Mesothelial cell of epicardium (in vitro differentiated cells): ENCODE measurements at places on chromosomes 7 and 10.

DNA sequence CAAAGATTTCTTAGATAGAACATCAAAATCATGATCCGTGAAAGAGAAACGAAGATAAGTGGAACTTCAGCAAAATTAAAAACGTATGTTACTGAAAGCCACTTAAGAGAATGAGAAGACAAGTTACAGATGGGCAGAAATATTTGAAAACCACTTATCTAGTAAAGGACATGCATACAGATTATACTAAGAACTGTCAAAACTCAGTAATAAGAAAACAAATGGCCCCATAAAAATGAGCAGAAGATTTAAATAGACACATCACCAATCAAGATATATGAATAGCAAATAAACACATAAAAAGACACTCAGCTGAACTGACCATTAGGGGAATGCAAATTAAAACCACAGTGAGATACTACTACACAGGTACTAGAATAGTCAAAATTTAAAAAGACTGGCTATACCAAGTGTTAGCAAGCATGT, 343.7 kb downstream of the PTEN start:
- H3K27ac ChIP-seq: peak overlapping the region; percentile 8
- H3K27me3 ChIP-seq: peaks cover 5% of the 10 kb centered on the region
- H3K4me3 ChIP-seq: no peak overlapping the region
- no peaks in the 10 kb centered on the region for H3K36me3 ChIP-seq
- no peak for DNase-seq

DNA sequence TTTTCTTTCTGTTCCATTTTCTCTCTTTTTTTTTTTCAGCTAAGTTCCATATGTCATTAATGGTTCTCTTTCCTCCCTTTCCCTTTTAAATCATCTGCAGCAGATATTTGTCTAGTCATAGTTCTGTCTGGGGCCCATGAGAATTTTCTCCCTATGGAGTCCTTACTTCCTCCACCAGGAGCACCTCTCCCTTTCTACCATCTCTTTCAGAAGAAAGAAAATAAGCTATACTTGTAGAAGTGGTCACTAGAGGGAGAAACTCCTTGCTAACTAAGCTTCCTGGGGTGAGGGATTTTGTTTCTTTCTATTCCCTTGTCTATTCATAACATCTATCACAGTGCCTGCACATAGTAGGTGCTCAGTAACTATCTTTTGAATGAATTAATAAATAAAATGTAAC, 230.2 kb upstream of the HPS1 start:
- H3K27ac ChIP-seq: no peak overlapping the region
- H3K4me3 ChIP-seq: no peak overlapping the region
- H3K27me3 ChIP-seq: peaks cover 1% of the 10 kb centered on the region

- H3K4me3 ChIP-seq: no peak overlapping the region
- no peak for DNase-seq
- H3K27me3 ChIP-seq: peaks cover 56% of the 10 kb centered on the region
- H3K4me1 ChIP-seq: peaks cover 2% of the 10 kb centered on the region
Observed at GRCh38 chr7:101200504-101200861, 353 bp downstream of the MOGAT3 start.

DNA sequence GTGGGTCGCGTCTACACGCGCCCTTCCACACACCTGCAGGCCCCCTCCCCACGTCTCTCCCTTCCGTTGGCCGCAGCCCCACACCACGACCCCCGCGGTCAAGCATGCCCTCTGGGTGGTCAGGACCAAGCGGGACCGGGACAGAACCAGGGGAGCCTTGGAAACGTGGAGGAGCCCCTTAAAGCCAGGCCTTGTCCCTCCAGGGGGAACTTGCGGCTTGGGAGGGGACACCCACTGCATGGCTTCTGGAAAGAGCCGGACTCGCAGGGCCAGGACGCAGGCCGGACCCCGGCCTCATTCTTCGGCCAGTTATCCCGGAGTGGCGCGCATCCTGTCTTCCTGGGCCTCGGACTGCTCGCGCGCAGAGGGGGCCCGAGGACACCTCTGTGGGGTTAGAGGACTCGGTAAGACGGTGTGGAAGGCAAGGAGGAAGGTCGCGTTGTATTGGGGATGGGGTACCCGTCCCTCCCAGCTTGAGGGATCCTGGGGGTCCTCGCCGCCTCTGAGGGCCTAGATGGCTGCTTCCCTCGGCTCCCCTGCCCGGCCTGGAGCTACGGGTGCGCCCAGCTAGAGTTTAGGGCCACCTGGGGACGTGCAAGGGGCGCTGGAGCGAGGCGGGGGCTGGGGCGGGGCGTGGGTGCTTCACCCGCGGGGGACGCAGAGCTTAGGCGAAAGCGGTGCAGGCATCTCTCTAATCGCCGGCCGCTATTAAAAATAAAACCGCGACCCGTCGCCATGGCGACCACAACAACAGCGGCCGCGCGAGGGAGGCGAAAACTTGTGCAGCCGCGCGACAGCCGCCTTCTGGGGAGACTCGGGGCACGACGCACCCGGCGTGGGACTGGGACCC, 1.8 kb upstream of the PDGFA start:
- H3K27ac ChIP-seq: no peak overlapping the region
- peaks cover 52% of the 10 kb centered on the region for H3K27me3 ChIP-seq
- peaks cover 19% of the 10 kb centered on the region for H3K4me1 ChIP-seq

DNA sequence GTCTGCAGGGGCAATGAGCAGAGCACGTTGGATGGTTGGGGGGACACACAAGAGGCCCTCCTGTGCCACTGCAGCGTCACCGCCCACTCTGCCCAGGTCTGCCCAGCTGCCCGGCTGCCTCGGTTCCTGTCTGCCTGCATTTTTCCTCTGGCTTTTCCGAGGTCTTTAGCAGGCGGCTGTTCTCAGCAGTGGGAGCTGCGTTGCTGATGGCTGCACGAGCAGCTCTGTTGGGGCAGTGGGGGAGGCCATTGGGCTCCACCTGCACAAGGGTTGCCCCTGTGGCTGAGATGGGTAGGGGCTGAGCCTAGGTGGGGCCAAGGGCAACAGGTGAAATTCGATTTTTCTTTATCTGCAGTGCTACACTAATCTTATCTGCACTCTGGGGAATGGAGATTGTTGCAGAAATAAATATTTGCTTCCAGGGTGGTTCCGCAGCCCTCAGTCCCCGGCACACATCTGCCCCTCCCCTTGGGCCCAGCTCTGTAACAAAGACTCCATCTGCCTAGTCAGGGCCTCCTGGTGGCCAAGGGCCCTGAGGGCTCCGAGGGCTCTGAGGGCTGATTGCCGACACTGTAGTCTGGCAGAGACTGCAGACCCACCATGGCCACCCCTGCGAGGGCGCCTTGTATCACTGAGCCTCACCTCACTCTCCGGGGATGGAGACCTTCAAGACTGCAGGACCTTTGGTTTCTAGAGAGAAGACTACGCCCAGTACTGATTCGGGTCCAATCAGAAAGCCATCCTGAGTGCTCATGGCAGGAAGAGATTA, 141.7 kb upstream of the SHH start:
- H3K27ac ChIP-seq: no peak overlapping the region
- no peaks in the 10 kb centered on the region for H3K36me3 ChIP-seq
- DNase-seq: no peak
- H3K4me1 ChIP-seq: no peaks in the 10 kb centered on the region
- no peak overlapping the region for H3K4me3 ChIP-seq
- H3K27me3 ChIP-seq: peaks cover 9% of the 10 kb centered on the region

DNA sequence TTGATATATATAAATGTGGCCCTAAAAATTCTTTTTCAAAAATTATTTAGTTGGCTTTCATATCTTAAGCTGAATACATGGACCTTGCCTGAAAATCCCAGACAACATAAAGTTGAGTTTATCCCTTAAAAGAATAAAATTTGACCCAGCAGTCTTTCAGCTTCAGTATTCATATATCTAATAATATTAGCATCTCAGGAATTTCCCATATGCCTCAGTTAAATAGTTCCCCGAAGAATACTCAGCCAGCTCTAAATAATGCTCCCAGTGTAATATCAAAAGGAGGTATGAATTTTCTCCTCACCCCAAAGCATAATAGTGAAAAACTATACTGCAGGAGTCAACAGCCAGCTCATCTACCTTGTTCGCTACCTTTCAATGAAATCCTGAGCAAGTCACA, 145.9 kb downstream of the CTNNA3 start:
- peaks cover 21% of the 10 kb centered on the region for H3K4me1 ChIP-seq
- no peak overlapping the region for H3K4me3 ChIP-seq
- DNase-seq: no peak
- no peaks in the 10 kb centered on the region for H3K36me3 ChIP-seq
- peak overlapping the region; percentile 90 for H3K27ac ChIP-seq

GRCh38 chr10:73950155-73950948, 39.4 kb downstream of the PLAU start:
- no peak overlapping the region for H3K27ac ChIP-seq
- DNase-seq: no peak
- no peaks in the 10 kb centered on the region for H3K36me3 ChIP-seq
- no peaks in the 10 kb centered on the region for H3K4me1 ChIP-seq
- H3K27me3 ChIP-seq: no peaks in the 10 kb centered on the region
- H3K4me3 ChIP-seq: no peak overlapping the region

DNA sequence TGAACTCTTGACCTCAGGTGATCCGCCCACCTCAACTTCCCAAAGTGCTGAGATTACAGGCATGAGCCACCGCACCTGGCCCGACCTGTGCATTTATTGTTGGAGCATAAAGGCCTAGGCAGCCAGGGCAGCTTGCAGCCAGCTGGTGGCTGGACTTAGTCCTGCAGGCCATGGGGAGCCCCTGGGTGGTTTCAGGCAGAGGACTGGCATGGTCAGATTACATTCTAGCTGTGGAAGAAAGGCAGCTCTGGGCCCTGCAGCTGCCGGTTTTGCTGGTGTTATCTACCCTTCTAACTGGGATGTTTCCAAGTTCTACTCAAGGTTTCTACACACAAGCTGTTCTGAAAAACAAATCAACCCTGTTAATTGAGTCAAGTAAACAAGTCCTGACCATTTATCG, 22.7 kb upstream of the MKRN1 start:
- no peaks in the 10 kb centered on the region for H3K27me3 ChIP-seq
- no peak overlapping the region for H3K27ac ChIP-seq
- H3K4me1 ChIP-seq: peaks cover 7% of the 10 kb centered on the region
- no peak for DNase-seq
- no peak overlapping the region for H3K4me3 ChIP-seq
- H3K36me3 ChIP-seq: no peaks in the 10 kb centered on the region

DNA sequence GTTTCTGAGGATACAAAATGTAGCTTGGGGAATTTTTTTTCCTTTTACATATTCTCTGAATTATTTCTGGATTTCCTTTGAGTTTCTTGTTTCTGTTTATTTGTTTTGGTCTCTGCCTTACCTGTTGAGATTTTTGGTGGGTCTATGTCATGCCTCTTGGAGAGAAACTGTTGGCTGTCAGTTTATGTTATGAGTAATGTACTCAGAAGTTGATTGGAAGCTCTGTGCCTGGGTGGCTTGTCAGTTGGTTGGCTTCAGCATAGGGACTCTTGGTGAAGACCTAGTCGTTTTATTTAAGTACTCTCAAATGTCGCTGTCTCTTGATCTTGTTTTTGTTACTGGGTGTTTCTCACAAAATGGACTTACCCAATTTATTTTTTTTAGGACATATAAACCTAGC, 132.4 kb downstream of the CDK14 start:
- H3K27me3 ChIP-seq: no peaks in the 10 kb centered on the region
- no peak overlapping the region for H3K27ac ChIP-seq
- H3K4me3 ChIP-seq: no peak overlapping the region

- peaks cover 20% of the 10 kb centered on the region for H3K27me3 ChIP-seq
- no peaks in the 10 kb centered on the region for H3K36me3 ChIP-seq
- H3K4me3 ChIP-seq: no peak overlapping the region
- H3K27ac ChIP-seq: no peak overlapping the region
- DNase-seq: no peak
Observed at GRCh38 chr7:141436139-141436538, 115.1 kb upstream of the AGK start.

GRCh38 chr10:132868995-132869394, 73.4 kb downstream of the CFAP46 start:
- no peaks in the 10 kb centered on the region for H3K36me3 ChIP-seq
- no peak overlapping the region for H3K4me3 ChIP-seq
- H3K27ac ChIP-seq: no peak overlapping the region
- peaks cover 26% of the 10 kb centered on the region for H3K27me3 ChIP-seq
- peaks cover 9% of the 10 kb centered on the region for H3K4me1 ChIP-seq

DNA sequence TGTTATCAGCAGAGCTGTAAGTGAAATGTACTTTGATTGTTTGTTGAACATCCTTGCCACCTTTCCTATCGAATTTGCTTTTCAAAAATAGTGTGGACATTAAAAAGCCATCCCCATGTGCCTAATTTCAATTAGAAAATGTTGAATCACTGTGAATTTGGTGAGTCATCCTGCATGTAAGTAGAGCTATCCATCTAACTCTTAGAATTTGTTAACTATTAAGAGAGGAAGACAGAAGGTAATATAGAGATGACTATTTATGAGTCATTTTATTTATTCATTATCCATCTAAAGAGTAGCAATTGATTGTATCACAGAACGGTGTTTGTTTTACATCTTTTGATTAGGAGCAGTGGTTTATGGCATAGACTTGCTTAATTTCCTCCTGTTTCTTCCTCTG, 154.7 kb downstream of the MGMT start:
- no peak overlapping the region for H3K4me3 ChIP-seq
- no peaks in the 10 kb centered on the region for H3K36me3 ChIP-seq
- no peaks in the 10 kb centered on the region for H3K27me3 ChIP-seq

DNA sequence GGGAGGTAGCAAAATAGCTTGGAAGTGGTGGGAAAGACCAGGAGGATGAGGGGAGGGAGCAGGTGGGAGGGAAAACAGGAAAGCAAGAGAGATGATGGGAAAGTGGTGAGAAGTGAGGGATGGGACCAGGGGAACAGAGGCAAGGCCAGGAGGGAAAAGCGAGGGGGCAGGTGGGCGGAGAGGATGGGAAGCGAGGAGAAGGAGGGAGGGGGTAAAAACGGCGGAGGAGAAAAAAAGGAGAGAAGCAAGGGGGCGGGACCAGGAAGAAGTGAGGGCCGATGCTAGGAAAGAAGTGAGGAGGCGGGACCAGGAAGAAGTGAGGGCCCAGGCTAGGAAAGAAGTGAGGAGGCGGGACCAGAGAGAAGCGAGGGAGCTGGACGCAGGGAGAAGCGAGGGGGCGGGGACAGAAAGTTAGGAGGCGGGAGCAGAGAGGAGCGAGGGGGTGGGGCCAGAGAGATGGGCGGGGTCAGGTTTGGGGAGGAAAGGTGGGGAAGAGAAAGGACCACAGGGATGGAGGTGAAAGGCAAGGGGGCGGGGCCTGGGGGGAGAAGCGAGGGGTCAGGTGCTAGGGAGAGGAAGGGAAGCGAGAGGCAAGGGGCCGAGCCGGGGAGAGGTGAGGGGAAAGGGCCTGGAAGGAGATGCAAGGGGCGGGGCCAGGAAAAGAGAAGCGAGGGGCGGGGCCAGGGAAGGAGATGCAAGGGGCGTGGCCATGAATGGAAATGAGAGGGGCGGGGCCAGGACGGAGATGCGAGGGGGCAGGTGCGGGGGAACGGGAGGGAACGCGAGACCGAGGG, 984 bp downstream of the SMURF1 start:
- H3K27me3 ChIP-seq: no peaks in the 10 kb centered on the region
- H3K4me3 ChIP-seq: peak overlapping the region; percentile 82
- H3K36me3 ChIP-seq: no peaks in the 10 kb centered on the region
- peak; percentile 98 for DNase-seq
